DMS 273 treated with DMSO at 0.1 percent for 48 hours (cell line): ENCODE measurements at places on chromosomes 3 and 15.
A peak's percentile ranks its signal among the peaks of the same experiment; 100 is the strongest.

DNA sequence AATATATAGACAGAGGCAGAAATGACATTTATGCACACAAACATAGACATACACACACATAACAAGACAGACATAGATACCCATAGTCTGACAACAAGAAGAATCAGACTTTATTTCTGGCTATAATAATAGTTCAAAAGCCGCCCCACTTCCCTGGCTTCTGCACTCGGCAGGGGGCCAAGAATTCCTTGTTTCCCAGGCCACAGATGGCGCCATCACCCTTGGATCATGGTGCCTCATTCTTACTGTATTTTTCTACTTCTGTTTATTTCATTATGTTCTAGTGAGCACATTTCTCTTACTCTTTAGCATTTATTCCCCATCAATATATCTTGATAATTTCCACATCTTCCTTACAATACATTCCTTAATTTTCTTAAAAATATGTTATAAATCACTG is 387.5 kb downstream of the NLGN1 start:
- no peak for DNase-seq

- DNase-seq, result no peak
Observed at GRCh38 chr3:119205209-119205608, 31.8 kb downstream of the UPK1B start.

- no peak for DNase-seq
Observed at GRCh38 chr3:159652452-159652851, 336.2 kb upstream of the IL12A start.

DNA sequence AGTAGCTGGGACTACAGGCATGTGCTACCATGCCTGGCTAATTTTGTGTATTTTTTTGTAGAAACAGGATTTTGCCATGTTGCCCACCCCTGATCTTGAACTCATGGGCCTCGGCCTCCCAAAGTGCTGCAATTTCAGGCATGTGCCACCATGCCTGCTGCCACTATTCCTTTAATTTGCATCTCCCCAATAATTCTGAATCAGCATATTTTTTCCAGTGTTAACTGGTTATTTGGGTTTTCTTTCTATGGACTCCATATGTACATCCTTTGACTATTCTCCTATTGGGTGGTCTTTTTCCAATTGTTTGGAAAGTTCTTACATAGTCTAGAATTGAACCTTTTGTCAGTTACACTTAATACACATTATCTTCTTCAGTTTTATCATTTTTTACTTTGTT is 28.1 kb downstream of the HLTF start:
- DNase-seq, result no peak

- DNase-seq, result peak; percentile 39
Observed at GRCh38 chr3:15148614-15149013, 49.7 kb upstream of the RBSN start.

GRCh38 chr15:25068696-25069095 is 113.9 kb downstream of the SNRPN start:
- DNase-seq, result no peak

- no peak for DNase-seq
Observed at GRCh38 chr3:127680146-127680661, 7.5 kb downstream of the ABTB1 start.

GRCh38 chr3:130997289-130997688 is 29.3 kb downstream of the ASTE1 start:
- DNase-seq, result no peak

- no peak for DNase-seq
Observed at GRCh38 chr3:159928071-159928491, 60.6 kb upstream of the IL12A start.

GRCh38 chr15:73239564-73240215 is 129.1 kb downstream of the HCN4 start:
- no peak for DNase-seq
